ENCODE measurements at places on chromosomes 1 and 21.

- no peak for DNase-seq
Measured at GRCh38 chr1:83083589-83084224, 915.2 kb downstream of the TTLL7 start.

DNA sequence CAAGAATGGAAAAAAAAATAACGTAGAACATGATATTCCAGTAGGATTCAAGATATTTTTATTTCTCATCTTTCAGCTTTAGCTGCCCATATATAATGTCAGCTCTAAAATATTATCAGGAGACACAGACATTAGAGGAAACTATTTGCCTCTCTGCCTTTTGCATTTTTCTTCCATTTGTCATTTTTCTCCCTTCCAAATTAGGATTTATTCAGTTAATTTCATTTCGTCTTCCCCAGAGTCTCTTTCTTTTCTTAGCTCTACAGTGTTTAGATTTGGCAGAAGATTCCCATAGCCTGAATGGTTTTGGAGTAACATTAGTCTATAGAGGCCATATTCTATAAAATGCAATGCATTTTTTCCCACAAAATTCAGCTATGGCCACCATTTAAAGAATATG, 5.1 kb upstream of the ENAH start:
- no peak for DNase-seq

GRCh38 chr1:119791377-119791776, 19.9 kb downstream of the REG4 start:
- DNase-seq = no peak

GRCh38 chr21:35924714-35925301, 135.5 kb downstream of the SETD4 start:
- DNase-seq = no peak

DNA sequence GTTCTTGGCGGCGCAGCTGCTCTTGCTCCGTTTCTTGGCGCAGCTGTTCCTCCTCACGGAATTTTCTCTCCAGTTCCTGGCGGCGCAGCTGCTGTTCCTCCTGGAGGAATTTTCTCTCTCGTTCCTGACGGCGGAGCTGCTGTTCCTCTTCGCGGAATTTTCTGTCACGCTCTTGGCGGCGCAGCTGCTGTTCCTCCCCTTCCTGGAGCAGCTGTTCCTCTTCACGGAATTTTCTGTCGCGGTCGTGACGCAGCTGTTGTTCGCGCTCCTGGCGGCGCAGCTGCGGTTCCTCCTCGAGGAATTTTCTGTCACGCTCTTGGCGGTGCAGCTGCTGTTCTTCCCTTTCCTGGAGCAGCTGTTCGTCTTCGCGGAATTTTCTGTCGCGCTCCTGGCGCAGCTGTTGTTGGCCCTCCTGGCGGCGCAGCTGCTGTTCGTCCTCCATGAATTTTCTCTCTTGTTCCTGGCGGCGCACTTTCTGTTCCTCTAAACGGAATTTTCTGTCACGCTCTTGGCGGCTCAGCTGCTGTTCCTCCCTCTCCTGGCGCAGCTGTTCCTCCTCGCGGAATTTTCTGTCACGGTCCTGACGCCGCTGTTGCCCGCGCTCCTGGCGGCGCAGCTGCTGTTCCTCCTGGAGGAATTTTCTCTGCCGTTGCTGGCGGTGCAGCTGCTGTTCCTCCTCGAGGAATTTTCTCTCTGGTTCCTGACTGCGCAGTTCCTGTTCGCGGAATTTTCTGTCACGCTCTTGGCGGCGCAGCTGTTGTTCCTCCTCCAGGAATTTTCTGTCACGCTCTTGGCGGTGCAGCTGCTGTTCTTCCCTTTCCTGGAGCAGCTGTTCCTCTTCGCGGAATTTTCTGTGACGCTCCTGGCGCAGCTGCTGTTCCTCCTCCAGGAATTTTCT, 7.0 kb downstream of the TCHH start:
- no peak for DNase-seq

DNA sequence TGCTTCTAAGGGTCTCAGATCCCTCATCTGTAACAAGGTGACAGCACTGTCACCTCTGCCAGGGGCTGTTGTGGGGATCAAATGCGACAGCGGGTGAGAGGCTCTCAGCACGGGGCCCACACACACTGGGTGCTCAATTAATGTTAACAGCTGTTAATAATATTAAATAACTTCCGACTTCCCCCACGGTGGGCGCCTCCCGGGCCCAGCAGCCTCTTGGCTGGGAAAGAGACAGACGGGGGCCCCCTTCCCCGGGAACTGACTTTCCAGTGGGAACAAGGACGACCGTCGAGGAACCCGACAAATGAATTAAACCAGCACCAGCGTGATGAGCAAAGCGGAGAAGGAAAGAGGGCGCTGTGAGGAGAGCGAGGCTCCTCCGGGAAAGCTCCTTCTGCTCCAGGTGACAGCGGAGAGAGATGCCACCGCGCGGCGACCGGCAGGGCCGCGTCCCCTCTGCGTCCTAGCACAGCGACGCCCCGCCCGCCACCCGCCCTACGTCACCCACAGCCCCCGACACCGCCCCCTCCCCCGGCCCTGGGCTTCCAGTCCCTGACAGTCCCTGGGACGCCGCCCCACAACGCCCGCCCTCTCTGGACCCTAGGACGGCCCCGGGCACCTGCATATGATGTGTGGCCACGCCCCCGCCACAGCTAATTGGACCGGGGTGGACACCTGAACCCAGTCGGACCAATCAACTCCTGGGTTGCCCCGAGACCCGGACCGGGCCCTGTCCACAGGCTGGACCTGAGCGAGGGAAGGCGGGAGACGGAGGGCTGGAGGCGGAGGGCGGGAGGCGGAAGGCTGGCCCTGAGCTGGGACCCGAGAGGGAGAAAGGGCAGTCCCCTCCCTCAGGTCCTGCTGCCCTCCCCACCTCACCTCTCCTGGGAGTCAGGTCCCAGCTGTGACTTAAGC, 38.2 kb downstream of the MATN1 start:
- no peak for DNase-seq

DNA sequence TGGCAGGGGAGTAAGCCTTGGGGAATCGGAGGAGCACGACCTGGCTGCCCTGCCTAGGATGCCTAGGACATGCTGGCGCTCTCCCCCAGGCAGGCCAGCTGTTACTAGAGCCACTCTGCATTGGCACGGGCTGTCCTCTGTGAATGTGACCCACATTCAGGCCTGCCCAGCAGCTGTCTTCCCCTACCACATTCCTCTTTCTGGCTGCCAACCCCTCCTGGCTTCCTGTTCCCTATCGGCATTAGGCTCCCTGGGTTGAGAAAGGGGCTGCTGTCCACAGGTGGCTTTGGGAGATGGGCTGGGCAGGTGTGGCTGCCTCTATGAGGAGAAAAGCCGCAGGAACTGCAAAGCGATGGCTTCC, 2.3 kb upstream of the NFASC start:
- DNase-seq = no peak

DNA sequence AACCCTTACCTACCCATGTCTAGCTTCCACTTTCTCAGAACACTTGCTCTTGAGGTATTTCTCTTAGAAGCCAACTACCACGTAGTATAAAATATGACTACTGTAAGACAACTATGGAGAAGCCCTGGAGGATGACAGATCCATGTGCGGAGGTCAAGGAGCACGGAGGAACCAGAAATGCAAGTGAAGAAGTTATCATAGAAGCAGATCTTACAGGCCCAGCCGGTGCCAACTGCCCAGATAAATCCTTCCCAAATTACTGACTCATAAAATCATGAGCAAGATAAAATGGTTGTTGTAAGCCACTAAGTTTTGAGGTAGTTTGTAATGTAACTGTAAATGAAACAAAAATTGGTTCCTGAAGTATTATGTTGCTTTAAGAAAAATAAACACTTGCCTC, 12.6 kb downstream of the GTF2B start:
- no peak for DNase-seq

- DNase-seq = no peak
Measured at GRCh38 chr1:46310321-46310720, 6.8 kb downstream of the UQCRH start.

GRCh38 chr1:205199090-205199930, 12.2 kb downstream of the DSTYK start:
- DNase-seq = no peak

GRCh38 chr1:108664481-108664880, 3.6 kb upstream of the HENMT1 start:
- no peak for DNase-seq

GRCh38 chr1:86150553-86151055, 6.0 kb downstream of the COL24A1 start:
- DNase-seq = no peak

- DNase-seq = no peak
Measured at GRCh38 chr1:213176341-213176740, 125.3 kb downstream of the RPS6KC1 start.

GRCh38 chr1:28801461-28801860, 10.5 kb upstream of the OPRD1 start:
- DNase-seq = no peak

- no peak for DNase-seq
Measured at GRCh38 chr1:201363467-201363866, 14.0 kb downstream of the TNNT2 start.

- no peak for DNase-seq
Measured at GRCh38 chr21:17461582-17461981, 51.3 kb upstream of the CXADR start.

Data from NCI-H460 (cell line).